ENCODE measurements at places on chromosomes 5 and 9.

- DNase-seq = no peak
These were observed 21.6 kb downstream of the NCS1 start for GRCh38 chr9:130193531-130194377.

- DNase-seq = peak; percentile 60
These were observed 847.0 kb downstream of the TLE1 start for GRCh38 chr9:80842389-80842788.

DNA sequence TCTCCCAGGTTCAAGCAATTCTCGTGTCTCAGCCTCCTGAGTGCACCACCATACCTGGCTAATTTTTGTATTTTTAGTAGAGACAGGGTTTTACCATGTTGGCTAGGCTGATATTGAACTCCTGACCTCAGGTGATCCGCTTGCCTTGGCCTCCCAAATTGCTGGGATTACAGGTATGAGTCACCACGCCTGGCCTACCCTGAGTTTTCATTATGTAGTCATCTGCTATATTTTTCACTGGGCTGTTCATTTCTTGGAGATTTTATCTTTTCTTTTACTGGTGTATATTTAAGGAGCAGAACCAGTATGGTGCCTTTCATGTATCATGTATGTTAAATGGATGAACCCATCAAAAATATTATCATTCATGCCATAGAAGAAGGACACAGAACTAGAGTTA, 377.0 kb upstream of the ACTBL2 start:
- DNase-seq = no peak

GRCh38 chr5:171603591-171603990, 182.0 kb upstream of the SMIM23 start:
- DNase-seq = no peak

GRCh38 chr5:167790462-167791260, 500.8 kb upstream of the WWC1 start:
- peak; percentile 64 for DNase-seq

DNA sequence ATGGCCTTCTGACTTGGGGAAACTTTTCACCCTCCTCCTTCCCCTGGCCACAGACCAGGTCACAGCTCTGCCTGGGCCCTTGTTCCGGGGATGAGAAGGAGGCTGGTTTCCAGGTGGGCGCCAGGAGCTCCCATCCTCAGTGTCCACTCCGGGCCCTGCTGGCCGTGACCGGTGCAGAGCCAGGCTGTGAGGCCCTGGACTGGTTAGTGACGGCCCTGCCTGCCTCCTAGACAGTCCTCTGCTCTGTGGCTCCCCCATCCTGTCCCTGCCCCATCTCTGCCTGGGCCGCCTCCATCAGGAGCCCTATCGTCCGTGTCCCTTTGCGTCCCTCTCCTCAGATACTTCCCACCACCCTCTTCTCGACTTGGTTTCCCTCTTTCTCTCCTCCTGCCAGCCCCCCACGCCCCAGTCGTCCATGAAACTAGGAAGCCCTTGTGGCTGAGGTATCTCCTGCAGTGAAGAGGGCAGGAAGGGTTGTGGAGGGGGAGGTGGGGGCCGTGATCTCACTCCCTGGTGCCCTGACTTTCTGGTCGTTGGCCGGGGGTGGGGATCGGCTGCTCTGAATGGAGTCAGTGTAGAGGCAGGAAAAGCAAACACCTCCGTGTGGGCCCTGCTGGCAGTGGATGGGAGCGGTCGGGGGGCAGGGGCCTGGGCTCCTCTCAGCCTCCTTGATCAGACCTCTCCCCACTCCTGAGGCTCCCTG, 15.4 kb upstream of the CERCAM start:
- DNase-seq = no peak

DNA sequence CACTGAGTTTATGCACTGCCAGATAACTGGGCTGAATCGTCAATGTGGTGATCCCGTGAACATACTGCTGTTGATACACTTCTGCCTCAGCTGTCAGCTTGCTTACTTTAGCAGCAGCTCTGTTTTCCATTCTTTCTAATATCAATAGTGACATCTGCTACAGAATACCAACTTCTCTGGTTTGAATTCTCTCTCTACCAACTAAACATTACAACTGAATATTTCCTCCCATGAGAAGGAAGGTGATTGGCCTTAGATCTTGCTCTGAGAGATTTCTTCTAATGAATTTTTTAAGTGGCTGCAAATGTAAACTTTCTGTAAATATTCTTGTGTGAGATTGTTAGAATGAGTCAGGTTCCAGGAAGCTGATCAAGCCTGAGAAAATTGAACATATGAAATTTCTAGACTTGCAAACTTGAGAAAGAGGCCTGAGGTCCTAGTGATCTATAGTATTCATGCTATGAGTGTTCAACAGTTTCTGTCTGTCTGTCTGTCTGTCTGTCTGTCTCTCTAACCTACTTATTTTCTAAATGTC, 205.5 kb upstream of the CDKN2B start:
- peak; percentile 58 for DNase-seq

- peak; percentile 49 for DNase-seq
These were observed 4.5 kb downstream of the ELAVL2 start for GRCh38 chr9:23821375-23822181.

DNA sequence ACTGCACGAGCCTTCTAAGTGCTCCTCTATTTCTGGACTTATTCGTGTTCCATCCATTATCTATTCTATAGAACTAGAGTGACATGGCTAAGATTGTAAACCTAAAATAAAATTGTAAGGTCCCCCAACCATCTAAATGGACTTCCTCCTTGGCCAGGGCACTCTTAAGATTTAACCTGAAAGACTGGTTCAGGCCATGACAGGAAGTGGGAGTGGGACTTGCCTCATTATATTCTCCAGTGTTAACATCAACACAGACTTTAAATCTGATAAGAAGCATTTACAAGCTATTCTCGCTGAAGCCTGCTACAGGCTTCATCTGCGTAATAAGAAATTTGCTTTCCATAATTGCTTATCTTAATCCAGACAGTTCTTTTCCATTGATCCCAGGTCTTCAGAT, 117.0 kb downstream of the SSBP2 start:
- DNase-seq = no peak

- DNase-seq = no peak
These were observed 6.4 kb upstream of the GLIS3 start for GRCh38 chr9:4306066-4306776.

Data from astrocyte of the spinal cord (primary cell).